ENCODE measurements at places on chromosomes 11 and 22. TPM values are rescaled to one million over a fixed set of nuclear protein-coding genes. Genes with fewer than 3 reads are reported as not detected.
A peak's percentile ranks its signal among the peaks of the same experiment; 100 is the strongest.

GRCh38 chr11:11848891-11849746 lies 7.3 kb downstream of the USP47 start:
- DNase-seq, result peak; percentile 44

- no peak for DNase-seq
Observed at GRCh38 chr11:1473786-1474185, 12.8 kb downstream of the MOB2 start.

Gene LDHAL6A
- not detected for total RNA-seq

Gene KRTAP5-10
- total RNA-seq, result not detected

Gene CSRP3
- total RNA-seq, result not detected

All from WTC11 (cell line).